Thymus (tissue), 14 donors: ENCODE measurements at places on chromosomes 4 and X. TPM values are rescaled to one million over a fixed set of nuclear protein-coding genes. Genes with fewer than 3 reads are reported as not detected.

PTPN13 gene
- polyA plus RNA-seq, result 10.0 TPM

TMEM271 gene
- polyA plus RNA-seq, result 0.02 TPM

FAM3A gene
- polyA plus RNA-seq, result 73.4 TPM

AMTN gene
- 1.4 TPM for polyA plus RNA-seq

PI4K2B gene
- 24.0 TPM for polyA plus RNA-seq

TACR3 gene
- 0.02 TPM for polyA plus RNA-seq

MAGEA2 gene
- polyA plus RNA-seq, result 0.02 TPM

FAM9B gene
- 0.11 TPM for polyA plus RNA-seq

XPNPEP2 gene
- polyA plus RNA-seq, result 0.62 TPM

BGN gene
- polyA plus RNA-seq, result 21.6 TPM

RRH gene
- 0.11 TPM for polyA plus RNA-seq

PDE5A gene
- polyA plus RNA-seq, result 4.6 TPM

SYNPO2 gene
- 31.3 TPM for polyA plus RNA-seq

NAT8L gene
- polyA plus RNA-seq, result 0.43 TPM

CT45A1 gene
- polyA plus RNA-seq, result not detected

ANXA3 gene
- polyA plus RNA-seq, result 46.6 TPM

SPP1 gene
- polyA plus RNA-seq, result 64.8 TPM

FAM9C gene
- 0.07 TPM for polyA plus RNA-seq

FAT4 gene
- polyA plus RNA-seq, result 0.94 TPM

SLC10A4 gene
- polyA plus RNA-seq, result 0.39 TPM

SMARCA1 gene
- 14.7 TPM for polyA plus RNA-seq

PLP2 gene
- 130 TPM for polyA plus RNA-seq

PNCK gene
- polyA plus RNA-seq, result 2.4 TPM
